ENCODE measurements at places on chromosomes 16 and 17.

DNA sequence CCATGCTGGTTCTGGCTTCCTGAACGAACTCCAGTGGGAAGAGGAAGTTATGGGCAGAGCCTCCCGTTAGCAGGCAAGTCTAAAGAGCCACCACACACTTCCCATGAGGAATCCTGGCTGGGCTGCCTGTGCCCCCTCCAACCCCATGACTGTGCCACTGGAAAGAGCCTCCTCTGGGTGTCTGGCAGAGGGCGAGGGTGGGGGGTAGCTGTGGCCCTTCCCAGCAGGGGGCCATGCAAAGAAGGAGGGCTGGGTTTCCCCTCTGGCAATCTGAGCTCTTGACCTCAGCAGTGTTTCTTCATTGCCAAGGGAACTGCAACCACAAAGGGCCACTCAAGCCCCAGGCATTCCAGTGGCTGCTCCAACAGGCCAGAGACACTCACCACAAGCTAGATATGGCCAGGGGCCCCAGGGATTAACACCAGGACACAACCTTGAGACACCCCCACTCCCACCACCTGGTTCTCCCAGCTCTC is 1.7 kb upstream of the RRAD start:
- no peak for DNase-seq

DNA sequence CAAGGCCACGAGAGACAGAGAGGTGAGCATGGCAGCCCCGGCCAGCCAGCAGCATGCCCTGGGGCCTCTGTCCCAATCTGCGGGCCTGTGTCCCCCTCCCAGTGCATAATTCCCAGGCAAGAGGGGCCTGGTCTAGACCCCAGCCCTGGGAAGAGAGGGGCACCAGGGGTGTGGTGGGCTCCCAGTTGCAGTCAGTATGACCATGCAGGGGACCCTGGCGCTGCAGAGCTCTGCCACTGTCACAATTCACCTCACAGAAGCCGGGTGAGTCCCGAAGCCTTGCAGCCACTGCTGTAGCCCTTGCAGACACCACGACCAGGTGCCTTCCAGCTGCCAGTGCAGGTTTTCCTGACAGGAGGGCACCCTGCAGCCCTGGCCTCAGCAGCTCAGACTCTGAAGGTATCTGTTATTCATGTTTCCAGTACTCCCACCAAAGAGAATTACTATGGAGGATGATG is 25.8 kb upstream of the KSR1 start:
- DNase-seq, result no peak

- no peak for DNase-seq
Measured at GRCh38 chr17:20217677-20218076, 208.5 kb downstream of the SPECC1 start.

- no peak for DNase-seq
Measured at GRCh38 chr17:38632334-38632733, 26.6 kb upstream of the SRCIN1 start.

DNA sequence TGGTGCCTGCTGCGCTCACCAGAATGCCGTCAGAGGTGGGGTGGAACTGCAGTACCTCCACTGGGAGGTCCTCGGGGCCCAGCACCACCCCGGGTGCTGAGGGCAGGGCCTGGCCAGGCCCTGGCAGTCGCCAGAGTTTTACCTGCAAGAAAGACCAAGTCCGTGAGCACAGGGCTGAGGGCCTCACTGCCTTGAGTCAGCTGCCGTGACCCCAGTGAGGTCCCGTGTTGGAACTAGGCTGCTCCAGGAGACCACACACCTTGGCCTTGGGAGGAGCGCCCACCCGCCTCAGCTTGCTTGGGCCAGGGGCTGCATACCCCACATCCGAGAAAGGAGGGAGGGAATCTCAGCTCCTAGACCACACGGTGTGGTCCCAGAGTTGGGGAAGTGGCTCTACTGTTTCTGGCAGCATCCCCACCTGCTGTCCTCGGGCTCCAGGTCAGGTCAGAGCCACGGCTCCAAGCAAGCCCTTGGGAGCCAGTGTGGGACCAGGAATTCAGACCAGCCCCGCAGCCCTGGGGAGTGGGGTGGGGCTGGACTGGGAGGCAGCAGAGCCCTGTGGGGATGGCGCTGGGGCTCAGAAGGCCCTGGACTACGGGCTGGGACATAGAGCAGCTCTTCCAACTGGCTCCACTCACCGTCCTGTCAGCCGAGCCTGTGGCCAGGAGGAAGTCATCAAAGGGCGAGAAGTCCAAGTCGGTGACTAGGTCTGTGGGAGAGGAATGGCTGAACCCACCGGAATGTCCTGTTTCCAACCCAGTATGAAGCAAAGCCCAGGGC is 8.7 kb downstream of the CORO7 start:
- DNase-seq, result no peak

GRCh38 chr17:75130059-75130631 is 1.4 kb downstream of the NT5C start:
- no peak for DNase-seq

DNA sequence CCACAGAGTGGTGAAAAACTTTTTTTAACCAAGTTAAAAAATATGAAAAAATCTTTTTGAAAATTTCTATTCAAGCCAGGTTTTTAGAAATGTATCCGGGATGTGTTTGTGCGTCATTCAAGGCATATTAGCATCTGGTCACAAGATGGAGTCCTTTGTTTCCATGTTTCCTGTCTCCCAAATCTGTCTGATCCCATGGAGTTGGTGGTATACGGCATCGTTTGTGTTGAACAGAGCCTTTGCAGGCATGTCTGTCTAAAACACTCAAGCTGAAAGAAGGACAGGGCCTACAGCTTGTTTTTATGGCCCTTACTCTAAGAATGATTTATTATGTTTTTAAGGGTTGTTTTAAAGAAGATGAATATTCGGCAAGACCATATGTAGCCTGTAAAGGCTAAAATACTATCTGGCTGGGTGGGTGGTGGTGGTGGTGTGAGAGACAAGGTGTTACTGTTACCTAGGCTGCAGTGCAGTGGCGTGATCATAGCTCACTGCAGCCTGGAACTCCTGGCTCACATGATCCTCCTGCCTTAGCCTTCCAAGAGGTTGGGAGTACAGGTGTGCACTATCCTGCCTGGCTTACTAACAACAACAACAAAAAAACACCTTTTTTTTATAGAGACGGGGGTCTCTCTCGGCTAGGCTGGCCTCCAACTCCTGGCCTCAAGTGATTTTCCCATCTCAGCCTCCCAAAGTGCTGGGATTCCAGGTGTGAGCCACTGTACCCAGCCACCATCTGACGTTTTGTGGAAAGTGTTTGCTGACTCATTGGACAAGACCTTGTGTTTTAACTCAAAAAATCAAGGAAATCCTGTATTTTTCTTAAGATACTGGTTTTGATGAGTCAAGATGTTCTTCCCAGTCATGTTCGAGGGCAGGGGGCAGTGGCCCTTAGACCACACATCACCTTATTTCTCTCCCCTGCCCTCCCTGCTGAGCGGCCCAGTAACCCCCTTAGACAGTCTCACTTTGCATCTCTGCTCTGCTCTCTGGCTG is 52.2 kb downstream of the NDE1 start:
- DNase-seq, result no peak

GRCh38 chr17:14506364-14506763 is 205.5 kb downstream of the HS3ST3B1 start:
- no peak for DNase-seq

DNA sequence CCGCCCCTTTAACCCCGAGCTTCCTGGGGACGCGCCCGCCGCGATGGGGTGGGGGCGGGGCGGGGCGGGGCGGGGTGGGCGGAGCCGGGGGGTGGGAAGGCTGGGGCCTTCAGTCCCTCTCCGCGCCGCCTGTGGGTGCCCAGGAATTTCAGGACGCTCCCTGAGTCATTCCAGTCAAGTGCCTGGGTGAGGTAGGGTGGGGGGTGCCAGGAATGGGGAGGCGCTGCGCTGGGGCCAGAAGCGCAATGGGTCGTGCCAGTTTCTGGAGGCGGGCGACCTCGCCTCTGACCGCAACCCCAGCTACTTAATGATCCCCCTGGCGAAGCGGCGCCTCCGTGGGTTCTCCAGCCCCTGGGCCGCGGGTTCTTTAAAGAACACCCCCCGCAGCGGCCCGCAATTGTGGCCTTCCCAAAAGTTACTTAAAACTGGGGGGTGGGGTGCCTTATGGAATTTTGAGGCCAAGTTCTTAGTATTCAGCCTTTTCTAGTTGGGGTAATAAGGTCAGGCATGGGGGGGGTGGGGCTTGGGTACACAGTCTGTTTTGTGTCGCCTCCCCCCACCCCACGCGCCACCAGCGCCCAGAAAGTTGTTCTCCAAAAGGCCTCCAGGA is 826 bp upstream of the GSE1 start:
- DNase-seq, result no peak

GRCh38 chr17:81037026-81037797 is 2.3 kb downstream of the BAIAP2 start:
- DNase-seq, result no peak

DNA sequence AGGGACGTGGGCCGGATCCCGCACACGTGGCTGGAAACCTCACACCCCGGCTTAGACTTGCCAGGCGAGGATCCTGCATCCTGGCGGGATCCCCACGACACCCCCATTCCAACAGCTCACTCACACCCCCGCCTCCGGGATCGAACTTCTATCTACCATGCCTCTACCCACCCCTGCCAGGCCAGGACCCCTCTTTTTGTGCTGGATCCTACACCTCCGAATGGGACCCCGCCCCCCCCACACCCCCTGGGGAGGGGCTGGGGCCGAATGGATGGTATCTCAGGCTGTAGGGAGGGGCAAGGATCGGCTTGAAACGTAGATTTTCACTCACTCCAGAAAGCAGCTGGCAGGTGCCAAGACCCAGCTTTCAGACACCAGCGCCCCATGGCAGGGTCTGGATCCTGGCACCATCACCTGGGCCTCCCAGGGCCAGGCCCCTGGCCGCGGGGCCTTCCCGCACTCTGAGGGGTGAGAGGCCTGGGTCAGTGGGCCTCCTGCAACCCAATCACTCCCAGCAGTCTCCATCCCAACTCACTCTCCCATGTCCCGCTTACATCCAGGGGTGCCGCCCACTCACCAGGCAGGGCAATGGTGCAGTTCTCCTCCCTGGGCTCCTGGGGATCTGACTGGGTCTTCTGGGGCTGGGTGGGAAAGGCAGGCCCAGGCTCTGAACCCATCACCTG is 6.7 kb downstream of the PRSS36 start:
- DNase-seq, result no peak

GRCh38 chr16:1781758-1782407 is 488 bp downstream of the SPSB3 start:
- no peak for DNase-seq

DNA sequence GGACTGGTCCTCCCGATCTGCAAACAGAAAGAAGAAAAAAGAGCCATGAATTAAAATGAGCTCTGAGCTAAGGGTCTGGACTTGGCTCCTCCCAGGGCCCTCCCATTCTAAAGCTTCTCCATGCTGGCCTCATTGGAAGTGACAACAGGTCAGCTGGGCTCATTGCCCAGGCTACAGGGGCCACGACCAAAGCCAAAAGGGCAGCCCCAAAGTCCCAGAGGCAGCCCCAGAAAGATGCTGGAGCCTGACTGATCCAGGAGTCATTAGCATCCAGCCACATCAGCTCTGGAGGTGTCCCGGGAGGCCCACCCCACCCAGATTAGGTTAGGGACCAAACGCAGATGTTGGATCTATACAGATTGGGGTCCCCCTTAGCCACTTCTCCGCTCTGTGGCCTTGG is 58.2 kb downstream of the MYH11 start:
- DNase-seq, result no peak

DNA sequence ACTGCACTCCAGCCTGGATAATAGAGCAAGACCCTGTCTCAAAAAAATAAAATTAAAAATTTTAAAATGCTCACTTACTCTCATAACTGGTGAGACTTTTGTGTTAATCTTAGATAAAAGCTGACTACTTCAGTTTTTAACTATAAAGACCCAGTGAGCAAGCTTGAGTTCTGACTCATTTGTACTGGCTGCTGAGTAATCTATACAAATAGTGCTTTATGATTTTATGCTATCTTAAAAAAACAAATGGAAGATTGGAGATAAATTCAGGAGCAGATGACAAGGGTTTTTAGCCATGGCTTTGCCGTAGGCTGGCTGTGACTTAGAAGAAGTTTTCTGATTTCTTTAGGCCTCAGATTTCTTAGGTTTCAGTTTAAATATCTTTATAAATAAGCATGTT is 30.5 kb downstream of the SNTB2 start:
- no peak for DNase-seq

- no peak for DNase-seq
Measured at GRCh38 chr16:27745348-27745747, 195.4 kb downstream of the KATNIP start.

DNA sequence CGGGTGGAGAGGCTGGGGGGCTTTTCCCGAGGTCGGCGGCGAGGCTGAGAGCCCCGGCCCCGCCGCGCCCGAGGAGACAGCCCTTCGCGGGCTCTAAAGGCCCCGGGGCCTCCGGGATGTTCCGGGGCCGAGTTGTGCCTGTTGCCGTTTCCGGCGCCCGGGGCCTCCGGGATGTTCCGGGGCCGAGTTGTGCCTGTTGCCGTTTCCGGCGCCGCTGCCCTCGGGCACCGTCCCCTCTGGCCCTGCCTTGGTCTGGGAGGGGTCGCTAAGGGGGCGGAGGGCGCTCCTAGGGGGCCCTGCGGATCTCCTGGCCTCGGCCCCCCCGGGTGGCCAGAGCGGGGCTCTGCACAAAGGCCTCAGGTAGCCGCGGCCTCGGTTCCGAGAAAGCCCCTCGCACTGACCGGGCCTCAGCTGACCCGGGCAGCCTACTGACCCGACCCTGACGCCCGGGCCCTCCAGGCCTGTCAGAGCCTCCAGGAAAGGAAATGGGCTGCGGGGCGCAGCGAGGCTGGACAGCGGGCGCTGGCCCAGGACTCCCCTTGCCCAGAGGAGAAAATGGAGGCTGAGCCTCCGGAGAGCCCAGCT is 24.2 kb downstream of the ACTG1 start:
- DNase-seq, result no peak

GRCh38 chr16:3143189-3143588 is 8.4 kb downstream of the ZNF213 start:
- DNase-seq, result no peak

DNA sequence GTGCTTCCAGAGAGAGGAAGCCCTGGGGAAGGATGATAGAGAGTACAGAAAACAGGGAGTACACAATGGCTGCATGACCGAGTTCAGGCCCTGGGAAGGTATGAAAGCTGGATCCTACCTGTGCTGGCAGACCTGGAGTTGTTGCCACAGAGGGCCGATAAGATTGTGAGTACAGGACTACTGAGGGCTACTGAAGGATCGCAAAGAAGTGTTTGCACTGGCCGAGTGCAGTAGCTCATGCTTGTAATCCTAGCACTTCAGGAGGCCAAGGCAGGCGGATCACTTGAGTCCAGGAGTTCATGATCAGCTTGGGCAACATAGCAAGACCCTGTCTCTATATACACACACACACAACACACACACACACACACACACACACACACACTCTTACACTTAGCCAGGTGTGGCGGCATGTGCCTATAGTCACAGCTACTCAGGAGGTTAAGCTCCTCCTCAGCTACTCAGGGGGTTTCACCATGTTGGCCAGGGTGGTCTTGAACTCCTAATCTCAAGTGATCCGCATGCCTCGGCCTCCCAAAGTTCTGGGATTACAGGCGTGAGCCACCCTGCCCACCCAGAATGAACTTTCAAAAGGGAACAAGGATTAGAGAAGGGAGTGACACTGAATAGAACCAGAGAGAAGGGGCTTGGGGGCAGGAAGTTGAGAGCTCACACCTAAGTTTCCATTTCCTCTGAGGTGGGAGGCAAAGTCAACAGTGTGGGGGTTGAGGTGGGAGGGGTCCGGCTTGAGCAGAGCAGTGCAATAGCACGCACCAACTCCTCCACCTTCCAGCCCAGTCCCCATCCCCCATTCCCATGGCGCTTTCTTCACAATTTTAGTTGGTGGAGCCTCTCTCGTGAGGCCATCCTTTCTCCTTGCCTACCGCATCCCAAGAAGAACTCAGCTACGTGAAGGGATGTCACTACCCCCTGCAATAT is 7.5 kb downstream of the SCIMP start:
- no peak for DNase-seq
